ENCODE measurements at places on chromosomes 11 and 22.

DNA sequence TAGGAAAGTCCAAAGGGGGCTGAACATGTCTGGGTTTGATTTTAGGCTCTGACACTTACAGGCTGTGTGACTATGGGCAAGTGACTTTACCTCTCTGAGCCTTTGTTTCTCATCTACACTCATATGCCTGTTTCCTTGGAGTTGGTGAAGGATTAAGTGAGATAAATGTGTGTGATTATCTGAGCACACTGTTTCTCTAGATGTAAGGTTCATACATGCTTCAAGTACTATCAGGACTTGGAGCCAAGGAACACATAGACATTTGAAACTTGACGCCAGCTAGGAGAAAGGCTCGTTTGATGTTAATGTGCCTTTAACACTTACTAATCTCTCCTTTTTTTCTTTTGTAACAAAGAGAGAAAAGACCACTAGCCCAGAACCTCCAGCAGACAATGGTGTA, 9.7 kb downstream of the CRYBB1 start:
- no peak for DNase-seq

GRCh38 chr11:105592035-105592434, 17.8 kb upstream of the GRIA4 start:
- DNase-seq, result no peak

GRCh38 chr11:71334191-71334590, 81.8 kb upstream of the SHANK2 start:
- DNase-seq, result no peak

- DNase-seq, result no peak
Measured at GRCh38 chr11:102267609-102268008, 49.7 kb upstream of the BIRC3 start.

- DNase-seq, result no peak
Measured at GRCh38 chr11:115924744-115925567, 420.7 kb upstream of the CADM1 start.

GRCh38 chr11:134226806-134227325, 2.4 kb downstream of the VPS26B start:
- DNase-seq, result no peak

DNA sequence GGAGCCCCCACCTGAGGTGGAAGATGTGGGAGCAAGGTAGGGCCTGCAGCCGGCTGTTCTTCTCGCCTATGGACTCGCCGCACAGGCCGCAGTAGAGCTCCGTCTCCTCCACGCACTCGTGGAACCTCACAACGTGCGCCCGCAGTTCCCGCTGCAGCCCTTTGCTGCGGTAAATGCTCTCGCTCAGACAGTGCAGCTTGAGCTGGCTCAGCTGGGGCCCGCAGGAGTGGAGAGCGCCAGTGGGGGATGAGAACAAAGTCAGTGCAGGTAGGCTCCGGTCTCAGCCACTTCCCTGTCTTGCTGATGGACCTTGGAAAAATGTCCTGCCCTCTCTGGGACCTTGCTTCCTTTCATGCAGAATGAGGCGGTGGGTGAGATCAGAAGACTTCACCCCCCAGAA, 10.2 kb downstream of the RAPSN start:
- no peak for DNase-seq

GRCh38 chr11:81915045-81915444, 818.6 kb downstream of the FAM181B start:
- no peak for DNase-seq

GRCh38 chr22:50699756-50700386, 27.2 kb downstream of the SHANK3 start:
- no peak for DNase-seq

DNA sequence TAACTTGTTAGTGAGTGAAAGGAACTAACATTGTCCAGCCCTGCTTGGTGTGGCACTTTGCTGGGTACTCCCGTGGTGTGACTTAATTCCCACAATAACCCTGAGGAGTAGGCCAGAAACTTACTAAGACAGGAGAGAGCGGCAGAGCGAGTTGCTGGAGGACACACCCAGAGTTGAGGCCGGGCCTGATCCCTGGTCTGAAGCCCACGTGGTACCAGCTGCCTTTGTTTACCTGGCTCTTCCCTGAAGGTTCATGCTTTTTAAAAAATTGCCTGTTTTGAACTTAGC, 594 bp downstream of the MPST start:
- DNase-seq, result peak; percentile 20

DNA sequence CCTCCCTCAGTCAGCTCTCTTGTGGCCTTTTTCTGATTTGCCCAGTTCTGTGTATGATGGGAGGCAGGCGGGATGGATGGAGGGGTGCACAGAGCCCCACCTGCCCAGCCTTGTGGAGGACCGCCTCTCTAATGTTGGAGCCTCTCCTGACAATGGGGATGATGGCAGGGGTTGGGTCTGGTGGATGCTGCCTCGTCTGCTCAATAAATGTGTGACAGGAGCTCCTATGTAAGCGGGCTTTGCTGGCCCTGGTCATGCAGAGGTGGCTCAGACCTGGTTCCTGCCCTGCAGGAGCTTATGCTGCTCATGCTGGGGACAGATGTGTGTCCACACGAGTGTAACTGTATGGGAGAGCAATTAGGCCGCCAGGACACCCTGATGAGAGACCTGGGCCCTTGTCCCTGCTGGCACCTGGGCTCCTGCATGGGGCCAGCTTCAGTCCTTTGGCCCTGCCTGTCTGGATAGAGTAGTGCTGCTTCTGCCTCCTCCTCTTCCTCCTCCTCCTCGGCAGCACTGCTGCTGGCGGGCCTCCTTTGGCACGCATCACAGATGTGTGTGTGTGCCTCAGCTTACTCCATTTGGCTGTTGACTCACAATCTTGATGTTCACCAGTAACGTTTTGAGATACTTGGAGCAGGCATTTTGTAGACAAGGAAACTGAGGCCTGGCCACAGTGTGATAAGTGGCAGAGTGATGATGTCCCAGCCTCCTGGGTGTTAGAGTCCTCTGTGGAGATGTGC, 131.0 kb downstream of the TBC1D22A start:
- DNase-seq, result no peak

DNA sequence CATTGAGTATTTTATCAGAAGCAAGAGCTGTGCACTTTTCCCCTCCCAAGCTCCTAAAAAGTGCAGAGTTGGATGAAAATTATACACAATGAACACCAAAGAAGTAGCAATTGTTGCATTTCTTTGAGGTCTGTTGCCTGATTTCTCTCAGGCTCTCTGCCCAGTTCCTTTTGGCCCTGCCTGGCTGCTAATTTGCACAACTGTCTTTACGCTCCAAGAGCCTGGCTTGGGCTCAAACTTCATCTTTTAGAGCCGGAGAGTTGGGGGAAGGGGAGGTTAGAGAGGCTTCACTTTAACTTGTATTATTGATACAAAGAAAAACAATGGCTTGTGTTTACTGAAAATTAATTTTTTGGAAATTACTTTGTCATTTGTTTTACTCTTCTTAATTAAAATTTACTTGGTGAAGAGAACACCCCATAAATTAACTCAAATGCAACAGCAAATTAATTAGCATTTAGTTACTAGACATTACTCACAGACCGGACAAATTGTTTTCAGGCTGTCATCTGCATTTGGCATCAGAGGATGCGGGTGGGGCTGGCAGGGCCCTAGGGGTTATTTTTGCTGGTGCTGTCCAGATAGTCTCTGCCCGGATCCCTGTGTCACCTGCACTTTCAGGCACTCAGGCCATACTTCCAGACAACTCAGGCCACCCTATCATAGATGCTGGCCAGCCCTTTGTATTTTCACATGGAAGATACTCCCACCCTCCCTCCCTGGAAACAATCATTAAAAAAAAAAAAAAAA, 407.3 kb downstream of the NXPE2 start:
- no peak for DNase-seq

GRCh38 chr11:122362381-122362780, 246.4 kb upstream of the BLID start:
- DNase-seq, result no peak

DNA sequence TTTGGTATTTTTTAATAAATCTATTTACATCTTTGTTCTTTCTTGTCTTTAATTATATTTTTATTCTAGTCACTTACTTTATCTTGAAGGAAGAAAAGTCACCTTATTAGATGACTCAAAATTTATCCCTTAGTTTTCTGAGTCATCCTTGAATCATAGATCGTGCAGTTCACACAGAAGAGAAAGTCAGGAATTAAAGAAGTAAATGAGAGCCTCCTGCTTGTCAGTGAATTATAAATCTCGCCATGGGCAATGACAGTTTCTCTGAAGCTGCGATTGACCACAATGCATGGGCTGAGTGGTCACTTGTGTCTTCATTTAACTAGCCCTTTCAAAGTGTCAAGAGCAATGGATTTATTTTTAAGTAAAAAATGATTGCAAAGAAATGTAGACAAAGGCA, 91.2 kb downstream of the LUZP2 start:
- peak; percentile 61 for DNase-seq

DNA sequence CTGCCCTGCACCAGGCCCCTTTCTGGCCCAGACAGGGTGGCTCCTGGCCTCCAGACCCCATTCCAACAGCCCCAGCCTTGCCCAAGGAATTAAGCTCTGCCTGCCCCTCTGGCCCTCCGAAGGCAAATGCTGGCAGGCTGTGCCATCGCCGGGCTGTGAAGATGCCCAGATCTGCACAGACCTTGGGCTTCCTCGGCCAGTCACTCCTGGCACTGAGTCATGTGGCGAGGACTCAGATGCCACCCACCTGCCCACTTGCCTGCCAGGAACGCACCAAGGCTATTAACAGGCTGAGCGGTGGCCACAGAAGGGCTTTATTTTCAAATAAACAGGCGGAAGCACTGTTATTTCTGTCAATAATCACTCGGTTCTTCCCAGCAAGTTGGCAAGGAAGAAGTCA, 50.3 kb upstream of the TTLL12 start:
- no peak for DNase-seq

GRCh38 chr22:29109822-29110221, 37.0 kb downstream of the KREMEN1 start:
- no peak for DNase-seq

- DNase-seq, result no peak
Measured at GRCh38 chr11:12778240-12778905, 104.2 kb downstream of the TEAD1 start.

DNA sequence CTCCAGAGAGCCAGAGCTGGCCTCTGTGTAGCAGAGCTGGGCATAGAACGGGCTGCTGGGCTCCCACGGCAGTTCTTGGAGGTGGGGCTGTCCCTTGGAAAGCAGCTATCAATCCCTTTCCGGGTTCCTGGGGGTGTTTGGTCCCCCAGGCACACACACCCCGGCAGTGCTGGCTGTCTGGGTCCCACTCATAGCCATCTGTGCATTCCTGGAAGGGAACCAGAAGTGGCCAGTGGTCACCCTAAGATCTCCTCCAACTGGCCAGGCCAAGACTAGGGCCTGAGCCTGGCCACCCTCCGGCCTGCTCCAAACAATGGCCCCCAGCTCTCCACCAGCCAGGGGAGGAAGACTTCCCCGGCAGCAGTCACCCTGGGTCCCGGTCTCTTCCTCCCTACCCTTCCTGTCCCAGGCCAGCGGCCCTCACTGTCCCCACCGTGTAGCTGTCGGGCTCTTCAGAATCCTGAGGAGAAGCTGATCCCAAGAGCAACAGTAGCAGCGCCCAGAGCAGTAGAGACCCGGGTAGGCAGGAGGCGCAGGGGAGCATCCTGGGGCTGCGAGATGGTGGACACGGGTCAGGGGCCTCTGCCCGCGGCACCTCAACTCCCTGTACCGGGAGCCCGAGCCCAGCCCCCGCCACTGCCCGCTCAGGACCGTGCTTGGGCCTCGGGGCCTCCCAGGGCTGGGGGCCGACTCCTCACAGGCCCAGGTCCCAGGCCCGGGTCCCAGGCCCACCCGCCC, 620 bp downstream of the EFEMP2 start:
- no peak for DNase-seq

DNA sequence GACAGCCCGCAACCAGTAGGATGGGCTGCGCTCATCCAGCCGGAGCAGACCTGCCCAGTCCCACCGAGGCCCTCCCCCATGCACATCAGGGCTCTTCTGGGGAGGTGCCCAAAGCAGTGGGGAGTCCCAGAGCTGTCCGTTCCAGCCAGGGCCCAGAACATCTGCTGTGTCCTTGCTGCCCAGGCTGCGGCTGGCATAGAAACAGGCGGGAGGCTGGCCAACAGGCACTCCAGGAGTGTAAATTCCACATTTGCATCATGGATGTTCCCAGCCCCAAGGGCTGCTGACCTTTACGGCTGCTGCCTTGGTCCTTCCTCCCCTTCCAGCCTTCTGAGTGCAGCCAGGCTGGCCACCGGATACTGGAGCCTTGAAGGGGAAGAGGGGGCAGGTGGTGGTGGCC, 30.0 kb upstream of the SYT7 start:
- DNase-seq, result no peak

DNA sequence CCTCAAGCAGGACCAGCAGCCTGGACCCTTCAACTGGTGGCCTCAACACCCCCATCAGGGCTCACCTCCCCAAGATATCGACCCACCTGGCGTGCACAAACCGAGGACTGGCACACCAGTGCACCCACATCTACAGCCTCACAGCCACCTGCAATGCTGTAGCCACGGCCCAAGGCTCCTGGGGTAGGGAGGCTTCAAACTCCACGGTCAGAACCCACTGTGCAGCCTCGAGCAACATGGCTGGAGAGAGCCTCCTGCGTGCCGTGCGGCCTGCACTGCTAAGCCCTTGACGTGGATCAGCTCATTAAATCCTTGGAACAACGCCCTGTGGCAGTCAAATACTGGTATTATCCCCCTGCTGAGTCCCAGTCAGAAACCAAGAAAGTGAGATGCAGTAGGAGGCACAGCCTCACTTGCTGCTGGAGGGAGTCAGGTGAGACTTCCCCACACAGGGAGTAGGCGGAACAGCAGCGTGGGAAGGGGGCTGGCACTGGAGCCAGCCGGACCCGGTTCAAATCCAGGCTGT, 4.6 kb downstream of the CARD10 start:
- no peak for DNase-seq

DNA sequence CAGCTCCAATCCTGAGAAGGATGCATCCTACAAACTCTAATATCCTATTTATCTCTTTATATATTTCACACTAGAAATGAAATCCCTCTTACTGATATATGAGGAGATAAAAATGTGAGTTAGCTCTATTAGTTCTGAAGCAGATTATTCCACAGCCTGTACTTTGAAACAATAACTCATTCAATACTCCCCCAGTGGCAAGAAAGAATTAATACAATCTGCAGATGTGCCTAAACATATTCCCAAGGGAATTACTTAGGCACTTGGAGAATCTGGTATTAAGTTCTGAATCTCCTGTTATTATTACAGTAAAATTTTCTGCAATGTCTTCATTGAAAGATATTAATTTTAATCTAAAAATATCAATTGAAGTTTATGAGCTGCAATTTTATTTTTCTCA, 59.4 kb downstream of the DDI1 start:
- no peak for DNase-seq

- DNase-seq, result no peak
Measured at GRCh38 chr11:16902182-16902581, 112.0 kb downstream of the PLEKHA7 start.

- no peak for DNase-seq
Measured at GRCh38 chr11:2321311-2321683, 19.5 kb downstream of the TSPAN32 start.

DNA sequence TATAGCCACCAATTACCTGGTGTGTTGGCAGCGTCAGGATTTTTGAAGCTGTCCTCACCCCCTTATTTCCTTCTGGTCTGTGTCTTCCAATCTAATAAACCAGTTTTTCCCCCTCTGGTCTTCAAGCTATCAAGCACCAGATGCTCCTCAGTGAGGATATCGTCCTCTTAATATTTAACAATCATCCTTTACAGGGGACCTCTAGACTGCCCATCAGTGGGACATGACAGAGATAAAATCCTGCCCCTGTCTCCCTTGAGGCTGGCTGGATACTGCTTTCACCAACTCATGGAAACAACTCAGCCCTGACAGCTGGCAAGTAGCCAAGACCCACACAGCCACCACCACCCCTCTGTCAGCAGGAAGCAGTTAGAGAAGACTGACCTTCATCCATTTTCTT, 421.0 kb upstream of the API5 start:
- no peak for DNase-seq
